ENCODE measurements at places on chromosomes 6 and 20.

DNA sequence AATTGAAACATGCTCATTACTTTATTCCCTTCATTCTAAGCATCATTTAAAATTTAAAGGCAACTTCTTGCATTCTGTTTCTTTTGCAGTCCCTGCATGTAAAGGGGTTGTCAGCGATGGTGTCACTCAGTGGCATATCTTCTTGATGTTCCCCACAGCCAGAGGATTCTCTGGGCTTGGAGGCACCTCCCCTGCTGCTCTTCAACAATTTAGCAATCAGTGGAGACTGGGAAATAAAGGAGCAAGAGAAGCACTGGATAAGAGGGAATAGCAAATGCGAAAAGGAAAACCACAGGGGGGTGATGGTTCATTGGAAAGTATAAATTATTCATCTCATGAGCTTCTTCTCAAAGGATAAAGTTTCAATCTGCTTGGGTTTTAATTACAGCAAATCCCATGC is 30.7 kb upstream of the MC3R start:
- no peak for DNase-seq

DNA sequence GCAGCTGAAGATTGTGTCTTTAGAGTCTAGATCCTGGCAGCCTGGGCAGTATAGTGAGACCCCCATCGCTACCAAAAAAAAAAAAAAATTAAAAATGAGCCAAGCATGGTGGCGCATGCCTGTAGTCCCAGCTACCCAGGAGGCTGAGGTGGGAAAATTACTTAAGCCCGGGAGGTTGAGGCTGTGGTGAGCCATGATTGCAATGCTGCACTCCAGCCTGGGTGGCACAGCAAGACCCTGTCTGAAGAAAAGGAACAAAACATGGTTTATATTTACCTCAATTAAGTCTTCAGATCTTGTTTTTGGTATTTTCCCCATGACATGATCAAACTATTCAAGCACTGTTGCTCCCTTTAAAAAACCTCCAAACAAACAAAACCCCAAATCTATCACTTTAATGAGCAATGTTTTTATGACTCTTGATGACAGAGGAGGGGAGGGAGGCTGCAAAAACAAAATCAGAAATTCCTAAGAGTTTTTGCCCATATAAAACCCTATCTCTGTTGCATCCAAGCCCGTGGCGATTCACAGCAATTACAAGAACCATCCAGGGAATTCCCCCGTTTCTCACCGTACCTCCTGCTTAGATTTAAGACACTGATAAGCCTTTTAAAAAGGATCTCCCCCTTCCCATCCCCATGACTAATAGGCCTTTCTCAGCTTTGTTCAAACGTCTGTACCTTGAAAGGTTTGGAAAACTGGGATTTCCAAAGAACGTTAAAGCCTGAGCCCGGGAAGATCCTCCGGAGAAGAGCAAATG is 259.9 kb downstream of the BMP7 start:
- no peak for DNase-seq

GRCh38 chr6:20719980-20720379 is 185.7 kb downstream of the CDKAL1 start:
- no peak for DNase-seq

GRCh38 chr20:57474816-57475215 is 50.1 kb downstream of the CTCFL start:
- DNase-seq: no peak

- DNase-seq: no peak
Observed at GRCh38 chr20:6654513-6655252, 112.8 kb upstream of the BMP2 start.

- no peak for DNase-seq
Observed at GRCh38 chr20:4167261-4168021, 152.1 kb upstream of the RNF24 start.

DNA sequence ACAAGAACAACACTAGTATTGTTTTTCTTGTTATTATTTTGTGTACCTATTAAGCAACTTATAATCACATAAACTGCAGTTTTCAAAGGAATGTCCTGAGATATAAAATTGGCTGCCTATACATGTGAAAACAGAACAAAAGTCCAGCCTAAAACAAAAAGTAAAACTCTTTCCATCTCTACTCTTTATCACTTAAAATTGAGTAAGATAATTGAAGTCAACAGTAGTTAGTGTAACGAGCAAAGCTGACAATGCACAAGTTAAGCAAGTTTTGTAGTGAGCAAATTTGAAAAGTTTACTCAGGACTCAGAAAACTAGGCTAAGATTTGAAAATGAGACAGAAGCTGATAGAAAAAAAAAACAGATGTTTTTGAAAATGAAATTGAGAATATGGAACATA is 941.4 kb upstream of the MAN1A1 start:
- no peak for DNase-seq

DNA sequence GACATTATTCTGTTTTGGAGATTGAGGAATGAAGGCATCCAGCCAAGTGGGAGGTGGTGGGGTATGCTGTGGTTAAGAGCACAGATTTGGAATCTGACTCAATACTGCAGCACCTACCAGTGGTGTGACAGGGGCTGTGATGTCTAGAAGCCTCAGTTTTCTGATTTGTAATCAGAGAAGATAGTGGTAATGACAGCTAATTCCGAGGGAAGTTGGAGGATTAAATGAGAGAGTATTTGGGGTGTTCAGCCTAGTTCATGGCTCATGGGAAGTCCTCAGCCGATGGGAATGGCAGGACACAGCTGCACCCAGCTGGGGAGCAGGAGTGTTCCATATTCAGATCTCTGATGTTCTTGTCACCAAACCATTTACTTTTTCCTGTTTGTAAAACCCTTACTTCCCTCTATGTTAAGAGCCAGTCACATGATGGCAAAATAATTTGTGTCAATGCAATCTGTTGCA is 9.3 kb downstream of the SLC9A8 start:
- DNase-seq: no peak

GRCh38 chr6:107712237-107712664 is 111.9 kb downstream of the SCML4 start:
- DNase-seq: no peak

DNA sequence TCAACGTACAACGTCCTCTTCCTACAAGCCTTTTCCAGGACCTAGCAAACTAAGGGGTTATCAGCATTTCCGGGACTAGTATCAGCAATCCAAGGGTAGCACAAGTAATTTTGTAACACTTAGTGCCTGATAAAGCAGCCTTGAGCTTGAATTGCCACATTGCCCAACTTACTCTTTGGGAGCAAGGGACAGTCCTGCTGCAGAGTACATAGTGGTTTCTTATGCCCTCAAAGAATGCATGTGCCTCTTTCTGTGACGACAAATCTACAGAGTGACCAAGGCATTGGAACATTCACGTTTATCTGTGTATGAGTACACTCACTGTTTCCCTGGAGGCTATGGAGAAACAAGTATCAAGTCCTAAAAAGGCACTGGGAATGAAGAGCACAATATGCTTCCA is 3.2 kb upstream of the ID4 start:
- DNase-seq: no peak

- DNase-seq: no peak
Observed at GRCh38 chr6:90497411-90497810, 89.5 kb downstream of the MAP3K7 start.

DNA sequence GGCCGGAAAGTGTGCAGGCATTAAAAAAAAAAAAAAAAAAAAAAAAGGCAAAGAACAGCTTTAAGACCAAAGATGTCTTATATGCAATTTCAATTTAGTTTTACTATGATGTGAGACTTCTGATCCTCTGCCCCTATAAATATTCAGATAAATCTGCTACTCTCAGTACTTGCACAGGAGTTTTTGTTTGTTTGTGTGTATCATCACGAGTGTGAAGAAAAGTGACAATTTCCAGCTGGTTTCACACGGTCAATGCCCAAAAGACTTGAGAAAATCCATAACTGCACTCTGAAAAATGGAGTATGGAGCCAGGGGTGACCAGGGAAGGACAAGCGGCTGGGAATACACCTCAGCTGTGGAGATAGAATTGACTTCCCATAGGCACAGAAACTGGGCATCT is 757.7 kb downstream of the C6orf118 start:
- DNase-seq: no peak

- DNase-seq: no peak
Observed at GRCh38 chr20:51563486-51564332, 21.2 kb upstream of the NFATC2 start.

- no peak for DNase-seq
Observed at GRCh38 chr6:156771047-156771446, 6.1 kb upstream of the ARID1B start.

DNA sequence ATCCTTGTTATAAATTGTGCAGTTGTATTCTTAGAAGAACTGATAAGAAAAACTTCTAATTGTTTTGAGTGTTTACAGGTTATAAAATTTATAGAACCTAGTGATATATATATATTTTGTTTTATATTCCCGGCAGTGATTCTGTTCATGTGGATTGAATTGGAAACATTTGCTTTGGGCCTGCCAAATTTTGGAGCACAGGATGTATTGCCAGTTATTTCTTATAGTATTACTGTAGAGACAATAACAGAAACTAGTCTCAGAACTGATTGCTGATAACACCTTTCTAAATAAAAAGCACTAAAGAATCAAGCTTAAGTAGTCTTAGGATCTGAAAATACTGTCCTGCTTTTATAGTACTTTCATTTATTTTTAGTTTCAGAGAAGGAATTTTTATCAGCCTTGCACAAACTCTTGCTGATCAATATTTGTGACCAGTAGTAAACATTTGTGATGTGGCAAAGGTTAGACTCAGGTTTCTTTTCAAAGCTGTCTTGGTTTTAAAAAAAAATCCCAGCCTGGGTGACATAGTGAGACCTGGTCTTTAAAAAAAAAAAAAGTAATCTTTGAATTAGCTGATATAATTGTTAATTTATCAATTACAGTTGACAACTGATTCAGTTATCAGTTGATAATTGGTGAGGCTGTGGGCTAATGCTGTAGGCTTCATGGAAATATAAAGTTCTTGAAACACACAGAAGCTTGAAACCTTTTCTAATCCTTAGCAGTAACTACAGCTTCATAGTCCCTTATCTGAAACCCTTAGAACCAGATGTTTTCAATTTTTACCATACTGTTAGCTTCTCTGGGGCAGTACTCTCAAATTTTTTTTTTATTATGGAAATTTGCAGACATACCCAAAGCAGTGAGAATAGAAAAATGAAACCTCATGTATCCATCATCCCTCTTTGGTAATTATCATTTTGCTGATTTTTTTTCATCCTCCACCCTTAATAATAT is 42.4 kb downstream of the RNGTT start:
- DNase-seq: no peak

DNA sequence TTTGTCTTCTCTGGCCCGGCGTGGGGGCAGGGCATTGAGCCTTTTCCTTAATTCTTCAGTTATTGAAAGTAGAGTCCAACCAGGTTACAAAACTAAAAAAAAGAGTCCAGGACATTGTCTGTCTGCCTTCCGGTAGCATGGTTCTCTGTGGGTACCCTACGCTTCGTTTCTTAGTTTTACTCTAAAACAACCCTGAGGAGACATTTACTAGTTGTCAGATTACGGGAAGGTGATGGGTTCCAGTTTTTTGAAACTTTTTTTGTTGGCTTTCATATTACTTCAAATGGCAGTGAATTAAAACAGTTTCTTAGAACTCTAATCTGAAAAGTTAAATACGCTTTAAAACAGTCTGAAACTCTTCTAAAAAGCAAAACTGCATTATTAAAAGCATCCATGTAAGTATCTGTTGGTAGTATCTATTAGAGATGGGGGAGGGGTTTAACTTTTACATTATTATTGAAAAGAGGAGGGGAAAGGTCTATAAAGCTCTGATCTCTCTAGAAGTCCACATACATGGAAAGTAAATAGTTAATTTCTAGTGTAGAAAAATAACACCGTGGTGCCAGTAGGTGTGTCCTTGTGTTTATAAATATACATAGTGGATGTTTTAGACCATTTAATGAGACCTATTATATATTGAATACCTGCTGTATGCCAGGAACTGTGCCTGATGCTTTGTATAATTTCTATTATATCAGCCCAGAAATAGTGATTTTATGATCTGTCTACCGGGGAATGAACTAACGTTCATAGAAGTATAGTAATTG is 2.2 kb downstream of the BICRAL start:
- no peak for DNase-seq

DNA sequence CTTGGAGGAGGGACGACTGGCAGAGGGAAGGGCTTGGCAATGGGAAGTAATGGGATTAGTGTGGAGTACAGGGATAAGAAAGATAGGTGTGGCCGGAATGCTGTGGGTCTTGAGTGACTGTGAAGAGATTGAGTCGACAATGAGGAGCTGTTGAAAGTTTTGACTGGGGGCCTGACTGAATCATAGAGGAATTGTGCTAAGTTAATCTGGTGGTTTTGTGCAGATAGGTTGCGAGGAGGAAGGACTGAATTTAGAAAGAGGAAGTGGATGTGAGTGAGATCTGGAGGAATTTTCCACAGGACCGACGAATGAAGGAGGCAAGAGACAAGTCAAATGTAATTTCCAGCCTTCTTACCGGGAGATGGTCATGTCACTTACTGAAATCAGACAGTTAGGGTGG is 143.9 kb upstream of the RALGAPA2 start:
- DNase-seq: no peak

GRCh38 chr6:129671442-129672340 is 38.3 kb downstream of the ARHGAP18 start:
- DNase-seq: peak; percentile 71

- DNase-seq: no peak
Observed at GRCh38 chr6:106146852-106147351, 60.8 kb downstream of the PRDM1 start.

- DNase-seq: no peak
Observed at GRCh38 chr20:54219751-54220426, 12.0 kb downstream of the PFDN4 start.

DNA sequence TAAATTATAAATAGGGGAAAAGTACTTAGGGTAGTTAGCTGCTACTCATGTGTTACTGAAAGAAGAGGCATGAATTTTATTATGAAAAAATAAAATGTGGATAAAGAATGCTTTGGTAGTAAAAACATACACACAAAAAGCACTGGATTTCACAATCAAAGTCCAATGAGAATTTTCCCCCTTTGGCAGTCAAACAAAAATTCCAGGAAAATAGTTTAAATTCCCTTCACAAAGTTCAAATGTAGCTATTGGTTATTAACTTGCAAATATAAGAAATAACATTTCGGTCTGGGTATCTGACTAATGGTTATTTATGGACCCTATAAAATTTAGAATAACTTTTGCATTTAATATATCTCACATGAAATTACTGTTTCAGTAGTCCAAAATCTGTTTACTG is 210.4 kb downstream of the FOXC1 start:
- DNase-seq: no peak

GRCh38 chr6:158480989-158481388 is 78.9 kb upstream of the TMEM181 start:
- DNase-seq: no peak

GRCh38 chr6:21188505-21189223 is 404.9 kb upstream of the SOX4 start:
- no peak for DNase-seq

DNA sequence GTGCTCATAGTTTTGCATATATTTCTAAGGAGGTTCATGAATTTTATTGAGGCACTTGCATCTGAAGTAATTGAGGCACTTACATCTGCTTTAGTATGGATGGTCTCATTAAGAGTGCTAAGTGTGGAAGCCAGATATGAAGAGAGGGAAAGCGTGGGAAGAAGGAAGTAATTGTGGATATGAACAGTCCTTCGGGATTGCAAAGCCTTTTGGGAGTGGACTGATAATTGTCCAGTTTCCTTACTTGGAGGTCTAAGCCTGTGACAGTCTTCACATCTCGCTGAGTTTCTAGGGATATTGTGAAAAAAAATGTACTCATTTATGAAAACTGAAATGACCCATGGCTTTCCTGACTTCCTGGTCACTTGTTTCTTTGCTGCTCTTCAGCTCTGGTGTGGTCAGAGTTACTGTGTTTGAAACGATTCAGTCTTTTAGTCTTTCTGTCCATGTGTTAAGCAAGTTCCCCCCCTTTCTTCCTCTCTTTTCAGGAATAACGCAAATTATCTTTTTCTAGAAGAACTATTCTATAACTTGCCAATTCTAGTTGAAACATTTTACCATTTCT is 137.3 kb downstream of the ZFAND3 start:
- DNase-seq: no peak

- no peak for DNase-seq
Observed at GRCh38 chr6:127457456-127458064, 1.6 kb downstream of the KIAA0408 start.
